A673 (cell line): ENCODE measurements at places on chromosomes 4 and X. TPM values are rescaled to one million over a fixed set of nuclear protein-coding genes. Genes with fewer than 3 reads are reported as not detected.

Gene EREG
- total RNA-seq = 0.50 and 0.84 TPM in 2 replicates

Gene VCX3A
- total RNA-seq = not detected in 2 replicates

Gene CASP3
- total RNA-seq = 52.6 and 65.5 TPM in 2 replicates

Gene SFRP2
- total RNA-seq = 1.4 and 1.9 TPM in 2 replicates

Gene PAGE4
- not detected in 2 replicates for total RNA-seq

Gene USP17L17
- total RNA-seq = not detected in 2 replicates

Gene MAP3K15
- 0.06 and 0.35 TPM in 2 replicates for total RNA-seq

Gene ABCD1
- 7.8 and 8.0 TPM in 2 replicates for total RNA-seq

Gene SCRG1
- 0.09 TPM in 1 of 2 replicates, not detected in the other for total RNA-seq

- H3K4me1 ChIP-seq = peaks cover 5% of the 10 kb centered on the region
- peak overlapping the region; percentile 93 for H3K27ac ChIP-seq
- no peaks in the 10 kb centered on the region for H3K27me3 ChIP-seq
Measured at GRCh38 chr4:68348577-68348976, 1.3 kb downstream of the YTHDC1 start.

- no peak overlapping the region for H3K4me3 ChIP-seq
- no peaks in the 10 kb centered on the region for H3K36me3 ChIP-seq
- no peaks in the 10 kb centered on the region for H3K4me1 ChIP-seq
- DNase-seq = peak; percentile 89
Measured at GRCh38 chrX:13223868-13224567, 95.8 kb downstream of the ATXN3L start.

DNA sequence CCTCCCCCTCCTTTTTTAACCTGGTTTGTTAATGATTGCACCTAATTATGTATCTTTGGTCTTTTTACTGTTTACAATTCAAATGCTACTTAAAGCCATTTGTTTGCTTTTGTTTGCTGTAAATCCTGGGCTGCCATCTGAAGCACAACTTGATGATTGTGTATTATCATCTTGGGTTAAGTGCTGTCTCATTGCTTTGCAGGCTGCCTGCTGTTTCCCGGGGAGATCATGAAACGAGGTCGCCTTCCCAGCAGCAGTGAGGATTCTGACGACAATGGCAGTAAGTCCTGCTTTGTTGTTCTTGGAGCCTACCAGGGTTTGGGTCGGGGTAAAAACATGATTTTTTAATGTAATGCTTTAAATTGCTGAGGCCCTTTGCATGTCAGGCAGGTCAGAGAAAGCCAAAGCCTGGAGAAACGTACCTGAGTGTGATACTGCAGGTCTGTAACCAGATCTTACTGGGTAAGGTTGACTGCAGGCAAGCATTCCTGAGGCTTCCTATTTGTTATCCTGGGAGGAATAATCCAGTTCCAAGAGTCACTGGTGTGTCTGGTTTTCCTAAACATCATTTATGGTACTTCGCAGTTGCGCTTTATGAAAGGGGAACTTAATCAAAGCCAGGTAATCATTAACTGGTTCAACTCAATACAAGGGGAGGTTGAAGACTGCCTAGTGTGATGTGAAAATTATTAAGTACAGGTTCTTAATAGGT lies 22.2 kb downstream of the JADE1 start:
- H3K36me3 ChIP-seq = peaks cover 2% of the 10 kb centered on the region
- DNase-seq = peak; percentile 41

DNA sequence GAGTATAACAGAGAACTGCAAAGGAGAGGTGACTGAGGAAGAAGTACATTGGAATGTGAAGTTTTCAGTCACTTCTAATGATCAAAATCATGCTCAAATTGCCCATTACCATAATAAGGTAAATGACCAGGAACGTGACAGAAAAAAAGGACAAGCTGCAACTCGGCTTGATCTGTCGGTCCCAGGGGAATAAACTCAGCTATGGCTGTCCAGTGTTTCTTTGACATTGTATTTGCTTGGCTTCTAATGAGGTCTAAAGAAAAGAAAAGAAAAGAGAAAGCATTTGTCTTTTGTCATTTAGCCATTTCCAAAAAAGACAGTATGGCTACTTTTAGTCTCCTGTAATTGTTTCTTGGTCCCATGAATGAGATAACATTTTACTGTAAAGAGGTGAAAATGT lies 25.2 kb downstream of the PHOX2B start:
- H3K27me3 ChIP-seq = peaks cover 52% of the 10 kb centered on the region
- H3K36me3 ChIP-seq = no peaks in the 10 kb centered on the region
- no peaks in the 10 kb centered on the region for H3K4me1 ChIP-seq
- no peak overlapping the region for H3K4me3 ChIP-seq
- no peak overlapping the region for H3K27ac ChIP-seq
- no peak for DNase-seq

GRCh38 chr4:121980643-121981042 lies 28.8 kb upstream of the TRPC3 start:
- no peak overlapping the region for H3K27ac ChIP-seq
- H3K4me3 ChIP-seq = no peak overlapping the region
- no peaks in the 10 kb centered on the region for H3K4me1 ChIP-seq

- no peaks in the 10 kb centered on the region for H3K27me3 ChIP-seq
- no peaks in the 10 kb centered on the region for H3K36me3 ChIP-seq
- no peak overlapping the region for H3K27ac ChIP-seq
- no peak overlapping the region for H3K4me3 ChIP-seq
Measured at GRCh38 chr4:102076622-102077021, 268.7 kb downstream of the SLC39A8 start.

DNA sequence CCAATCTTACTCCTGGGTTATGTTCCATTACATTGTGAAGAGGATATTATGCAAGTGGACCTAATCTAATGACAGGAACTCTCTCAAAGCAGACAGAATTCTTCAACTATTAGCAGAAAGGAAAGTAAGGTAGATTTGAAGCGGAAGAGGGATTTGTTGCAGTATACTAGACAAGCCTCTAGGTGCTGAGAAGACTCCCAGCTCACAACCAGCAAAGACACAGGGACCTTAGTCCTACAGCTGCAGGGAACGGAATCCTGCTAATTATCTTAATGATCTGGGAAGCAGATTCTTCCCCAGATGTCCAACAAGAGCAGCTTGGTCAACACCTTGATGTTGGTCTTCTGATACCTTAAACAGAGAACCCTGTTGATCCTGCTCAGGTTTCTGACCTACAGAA lies 73.6 kb downstream of the STK32B start:
- H3K36me3 ChIP-seq = no peaks in the 10 kb centered on the region
- no peaks in the 10 kb centered on the region for H3K4me1 ChIP-seq
- no peak overlapping the region for H3K4me3 ChIP-seq
- H3K27ac ChIP-seq = no peak overlapping the region
- DNase-seq = no peak

DNA sequence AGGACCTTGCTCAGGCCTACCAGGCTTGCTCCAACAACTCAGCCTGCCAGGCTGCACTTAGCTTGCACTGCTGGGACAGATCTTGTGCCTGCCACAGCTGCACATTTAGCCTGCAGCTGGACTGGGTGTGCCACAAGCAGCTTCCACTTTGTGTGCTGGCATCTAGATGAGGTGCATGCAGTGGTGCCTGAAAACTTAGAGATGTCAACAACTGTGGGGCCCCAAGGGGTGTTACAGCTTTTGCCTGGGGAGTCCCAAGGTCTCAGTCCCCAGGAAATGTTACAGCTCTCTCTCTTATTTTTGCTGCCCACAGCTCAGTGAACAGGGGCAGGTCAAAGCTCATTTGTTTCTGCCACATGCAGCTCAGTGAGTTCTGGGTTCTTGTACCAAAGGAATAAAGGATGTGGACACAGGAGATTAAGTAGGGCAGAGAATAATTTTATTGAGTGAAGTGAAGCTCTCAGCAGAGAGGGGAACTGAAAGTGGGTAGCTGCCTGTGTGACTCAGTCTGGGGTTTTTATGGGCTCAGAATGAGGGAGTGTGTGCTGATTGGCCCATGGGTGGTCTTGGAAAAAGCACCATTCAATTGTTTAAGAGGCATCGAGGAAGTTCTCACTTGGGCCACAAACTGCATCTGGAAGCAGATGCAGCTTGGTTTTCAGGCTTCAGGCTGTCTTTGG lies 828.3 kb downstream of the TECRL start:
- H3K4me1 ChIP-seq = no peaks in the 10 kb centered on the region
- no peaks in the 10 kb centered on the region for H3K36me3 ChIP-seq
- no peak overlapping the region for H3K27ac ChIP-seq
- no peak for DNase-seq
- no peaks in the 10 kb centered on the region for H3K27me3 ChIP-seq
- no peak overlapping the region for H3K4me3 ChIP-seq

GRCh38 chrX:11558972-11559371 lies 106.7 kb downstream of the ARHGAP6 start:
- H3K27ac ChIP-seq = no peak overlapping the region
- H3K4me3 ChIP-seq = no peak overlapping the region
- DNase-seq = peak; percentile 57
- H3K4me1 ChIP-seq = no peaks in the 10 kb centered on the region
- H3K27me3 ChIP-seq = no peaks in the 10 kb centered on the region

- H3K4me1 ChIP-seq = no peaks in the 10 kb centered on the region
- peak overlapping the region; percentile 71 for H3K4me3 ChIP-seq
- no peaks in the 10 kb centered on the region for H3K27me3 ChIP-seq
- no peaks in the 10 kb centered on the region for H3K36me3 ChIP-seq
Measured at GRCh38 chr4:83010111-83010521, 507 bp downstream of the LIN54 start.

DNA sequence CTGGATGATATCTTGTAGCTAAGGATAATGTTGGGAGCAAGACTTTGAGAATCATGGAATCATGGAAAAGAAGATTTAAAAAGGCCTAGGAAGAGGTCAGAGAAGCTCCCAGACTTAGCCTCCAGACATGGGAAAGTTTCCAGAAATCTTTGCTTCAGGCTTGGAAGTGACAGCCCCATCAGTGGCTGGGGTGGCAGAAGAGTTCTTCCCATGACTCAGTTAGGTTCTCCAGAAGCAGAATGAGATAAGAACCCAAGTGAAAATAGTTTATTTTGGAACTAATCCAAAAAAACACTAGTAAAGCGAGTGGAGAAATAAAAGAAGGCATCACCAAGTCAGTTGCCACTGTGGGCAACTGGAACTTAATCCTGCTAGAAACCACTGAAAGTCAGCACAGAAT lies 506.9 kb downstream of the MID1IP1 start:
- no peak overlapping the region for H3K4me3 ChIP-seq
- no peak for DNase-seq
- peaks cover 4% of the 10 kb centered on the region for H3K4me1 ChIP-seq
- no peak overlapping the region for H3K27ac ChIP-seq

DNA sequence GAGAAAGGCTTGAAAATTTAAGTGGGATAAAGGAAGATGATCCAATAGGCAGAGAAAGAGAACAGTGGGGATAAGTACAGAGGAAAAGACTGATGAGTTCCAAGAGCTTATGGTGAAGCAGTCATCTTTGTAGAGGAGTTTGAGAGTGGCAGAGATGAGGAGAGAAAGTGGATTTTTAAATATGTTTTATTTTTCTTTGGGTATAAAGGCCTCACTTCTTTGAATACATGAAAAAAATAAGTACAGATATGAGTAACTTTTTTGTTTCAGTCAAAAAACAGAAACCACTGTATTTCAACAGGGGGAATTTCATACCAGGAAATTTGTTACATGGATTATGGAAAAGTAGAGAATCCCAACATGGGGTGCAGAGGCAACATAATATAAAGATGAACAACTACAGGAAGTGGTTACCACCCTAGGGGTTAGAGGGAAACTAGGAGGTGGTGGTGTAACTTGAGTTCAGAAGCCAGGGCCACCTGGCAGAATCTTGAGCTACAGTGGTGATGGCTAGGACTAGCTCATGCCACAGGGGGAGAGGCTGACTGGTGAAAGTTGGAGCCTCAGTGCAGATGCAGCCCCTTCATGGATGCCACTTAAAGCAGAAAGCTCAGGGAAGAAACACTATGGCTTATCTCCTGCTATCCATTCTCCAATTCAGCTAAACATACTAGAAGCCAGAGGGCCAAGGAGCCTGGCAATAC lies 3.4 kb upstream of the CYBB start:
- H3K4me3 ChIP-seq = no peak overlapping the region
- H3K4me1 ChIP-seq = no peaks in the 10 kb centered on the region
- no peak overlapping the region for H3K27ac ChIP-seq
- no peak for DNase-seq
- H3K36me3 ChIP-seq = no peaks in the 10 kb centered on the region
- H3K27me3 ChIP-seq = no peaks in the 10 kb centered on the region

DNA sequence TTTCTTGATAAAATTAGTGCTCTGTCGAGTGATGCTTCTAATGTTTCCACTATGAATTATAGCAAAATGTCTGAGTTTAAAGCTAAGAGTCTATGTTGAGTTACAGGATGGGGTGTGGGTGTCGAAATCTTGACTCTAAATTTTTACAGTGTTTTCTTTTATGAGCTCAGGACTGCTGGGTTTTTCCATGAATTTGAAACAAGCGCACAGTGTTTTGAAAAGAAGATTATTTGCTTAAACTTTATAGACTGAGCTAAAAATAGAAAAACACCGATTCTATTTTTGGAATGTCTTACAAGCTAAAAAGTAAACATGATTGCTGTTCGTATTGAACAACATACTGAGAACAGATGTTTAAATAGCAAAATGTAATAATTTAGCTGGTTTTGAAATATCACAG lies 7.5 kb downstream of the PTTG2 start:
- DNase-seq = no peak
- H3K27me3 ChIP-seq = no peaks in the 10 kb centered on the region
- no peak overlapping the region for H3K27ac ChIP-seq
- no peak overlapping the region for H3K4me3 ChIP-seq
- no peaks in the 10 kb centered on the region for H3K4me1 ChIP-seq

DNA sequence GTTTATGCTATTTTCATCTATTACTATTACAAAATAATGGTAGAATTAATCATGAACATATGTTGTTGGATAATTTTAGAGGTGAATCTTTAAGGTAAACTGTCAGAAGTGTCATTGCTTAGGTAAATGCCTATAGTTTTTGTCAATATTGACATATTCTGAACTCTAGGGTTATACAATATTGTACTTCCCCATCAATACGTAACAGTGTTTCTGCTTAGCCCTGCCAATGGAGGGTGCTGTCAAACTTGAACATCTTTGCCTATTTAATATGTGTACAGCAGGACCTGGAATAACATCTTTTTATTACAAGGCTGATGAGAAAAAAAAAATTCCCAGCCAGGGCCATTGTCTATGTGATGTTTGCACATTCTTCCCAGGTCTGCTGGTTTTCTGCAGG lies 40.8 kb downstream of the ARHGAP24 start:
- H3K27ac ChIP-seq = no peak overlapping the region
- DNase-seq = no peak
- H3K27me3 ChIP-seq = no peaks in the 10 kb centered on the region
- H3K4me1 ChIP-seq = no peaks in the 10 kb centered on the region
- H3K36me3 ChIP-seq = no peaks in the 10 kb centered on the region
- H3K4me3 ChIP-seq = no peak overlapping the region

- no peak for DNase-seq
- no peaks in the 10 kb centered on the region for H3K27me3 ChIP-seq
- no peak overlapping the region for H3K4me3 ChIP-seq
- H3K36me3 ChIP-seq = no peaks in the 10 kb centered on the region
- H3K4me1 ChIP-seq = no peaks in the 10 kb centered on the region
- H3K27ac ChIP-seq = no peak overlapping the region
Measured at GRCh38 chrX:53004038-53004437, 44.6 kb upstream of the GPR173 start.
